Lower lobe of right lung (tissue), 2 donors: ENCODE measurements at places on chromosomes 11 and 22. TPM values are rescaled to one million over a fixed set of nuclear protein-coding genes. Genes with fewer than 3 reads are reported as not detected.

DNA sequence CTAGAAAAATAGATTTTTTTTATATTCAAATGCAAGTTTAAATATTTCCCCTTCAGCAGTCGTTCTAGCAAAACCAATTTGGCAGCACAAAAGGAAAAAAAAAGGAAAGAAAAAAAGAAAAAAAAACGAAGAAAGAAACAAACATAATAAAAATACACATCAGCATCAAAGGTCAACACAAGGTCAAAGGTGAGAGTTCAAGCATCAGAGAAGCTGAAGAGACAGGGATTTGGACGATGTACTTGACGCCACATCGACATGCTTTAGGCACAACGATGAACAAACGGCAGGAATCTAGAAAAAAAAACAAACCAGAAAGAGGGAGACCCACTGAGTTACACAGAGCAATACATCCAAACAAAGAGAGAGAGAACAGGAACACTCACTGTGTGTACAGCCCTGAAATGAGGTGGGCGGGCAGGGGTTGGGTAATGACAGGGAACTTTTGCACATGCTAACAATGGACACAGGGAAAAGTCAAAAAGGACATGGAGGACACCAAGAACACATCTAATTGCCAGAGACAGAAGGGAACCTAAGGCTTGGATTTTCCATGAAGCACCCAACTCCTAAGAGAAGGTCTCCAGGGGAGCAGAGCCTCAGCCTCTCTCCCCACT lies 19.8 kb upstream of the RAPSN start:
- DNase-seq: no peak
- H3K27me3 ChIP-seq: no peaks in the 10 kb centered on the region

DNA sequence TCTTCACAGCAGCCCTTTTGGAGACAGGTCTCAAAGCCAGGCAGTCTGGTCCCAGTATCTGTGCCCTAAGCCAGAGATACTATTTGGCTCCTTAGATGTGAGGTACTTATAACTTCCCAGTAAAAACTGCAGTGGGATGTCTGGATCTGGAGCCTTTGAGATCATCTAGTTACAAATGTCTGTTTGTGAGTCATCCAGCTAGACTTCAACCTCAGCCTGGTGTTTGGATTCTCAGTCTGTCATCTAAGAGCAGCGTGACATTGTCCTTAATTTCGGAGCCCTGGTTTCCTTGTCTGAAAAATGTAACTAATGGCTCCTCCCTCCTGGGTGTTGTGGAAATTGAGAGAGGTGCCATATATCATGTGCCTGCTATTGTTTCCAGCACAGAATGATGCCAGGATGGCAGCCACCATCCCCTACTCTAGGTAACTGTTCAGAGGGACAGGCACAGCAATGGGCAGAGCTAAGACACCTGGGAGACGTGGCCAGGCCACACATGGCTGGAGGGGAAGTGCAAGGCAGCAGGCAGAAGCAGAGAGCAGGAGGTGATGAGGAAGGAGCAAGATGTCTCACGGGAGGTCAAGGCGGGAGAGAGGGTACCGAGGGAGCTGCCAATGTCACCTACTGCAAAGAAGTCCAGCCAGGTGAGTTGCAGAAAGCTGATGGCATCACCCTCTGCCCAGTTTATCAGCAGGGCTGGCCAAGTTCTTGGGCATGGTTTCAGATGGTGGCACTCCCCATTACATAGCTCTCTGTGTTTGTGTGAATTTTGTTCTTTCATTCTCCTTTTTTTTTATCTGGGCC lies 20.6 kb upstream of the ST3GAL4 start:
- H3K4me3 ChIP-seq: no peak overlapping the region
- peaks cover 35% of the 10 kb centered on the region for H3K36me3 ChIP-seq
- H3K4me1 ChIP-seq: peaks cover 25% of the 10 kb centered on the region
- DNase-seq: no peak
- H3K27ac ChIP-seq: no peak overlapping the region

MB gene
- total RNA-seq: 0.86 TPM

GRCh38 chr11:127000291-127000968 lies at the start of gene KIRREL3:
KIRREL3 (minus strand) TSS chr11:127000770.
- peaks cover 87% of the 10 kb centered on the region for H3K27me3 ChIP-seq
- H3K4me1 ChIP-seq: peaks cover 9% of the 10 kb centered on the region
- H3K36me3 ChIP-seq: no peaks in the 10 kb centered on the region
- H3K4me3 ChIP-seq: peak within 1 kb of the TSS; percentile 43
- no peak within 1 kb of the TSS for H3K27ac ChIP-seq

DNA sequence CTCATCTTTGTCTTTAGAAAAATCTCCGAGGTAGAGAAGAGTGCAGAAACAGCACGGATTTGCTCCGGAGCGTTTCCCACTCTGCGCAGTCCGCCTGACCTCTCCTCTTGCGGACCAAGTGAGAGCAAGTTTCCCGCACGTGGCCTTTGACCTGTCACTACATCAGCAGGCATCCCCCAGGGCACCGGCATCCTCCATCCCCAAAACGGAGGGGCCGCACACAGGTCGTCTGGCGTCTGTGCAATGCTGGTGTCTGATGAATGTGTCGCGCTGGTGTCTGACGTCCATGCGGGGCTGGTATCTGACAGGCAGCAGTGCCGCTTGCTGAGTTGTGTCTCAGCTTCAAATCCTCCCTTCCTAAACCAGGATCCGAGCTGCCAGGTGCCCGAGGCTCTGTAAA lies 739 bp upstream of the MRGPRE start:
- no peaks in the 10 kb centered on the region for H3K4me1 ChIP-seq
- no peak overlapping the region for H3K4me3 ChIP-seq
- H3K27me3 ChIP-seq: peaks cover 21% of the 10 kb centered on the region
- no peaks in the 10 kb centered on the region for H3K36me3 ChIP-seq
- no peak overlapping the region for H3K27ac ChIP-seq
